Stimulated activated CD8-positive, alpha-beta memory T cell treated with anti-CD3 and anti-CD28 coated beads, Interleukin-4, amount 100 ng/mL, for 48 hours (primary cell): ENCODE measurements at places on chromosomes 5 and 9.

GRCh38 chr5:160262151-160263074, 33.1 kb downstream of the FABP6 start:
- no peak for DNase-seq

DNA sequence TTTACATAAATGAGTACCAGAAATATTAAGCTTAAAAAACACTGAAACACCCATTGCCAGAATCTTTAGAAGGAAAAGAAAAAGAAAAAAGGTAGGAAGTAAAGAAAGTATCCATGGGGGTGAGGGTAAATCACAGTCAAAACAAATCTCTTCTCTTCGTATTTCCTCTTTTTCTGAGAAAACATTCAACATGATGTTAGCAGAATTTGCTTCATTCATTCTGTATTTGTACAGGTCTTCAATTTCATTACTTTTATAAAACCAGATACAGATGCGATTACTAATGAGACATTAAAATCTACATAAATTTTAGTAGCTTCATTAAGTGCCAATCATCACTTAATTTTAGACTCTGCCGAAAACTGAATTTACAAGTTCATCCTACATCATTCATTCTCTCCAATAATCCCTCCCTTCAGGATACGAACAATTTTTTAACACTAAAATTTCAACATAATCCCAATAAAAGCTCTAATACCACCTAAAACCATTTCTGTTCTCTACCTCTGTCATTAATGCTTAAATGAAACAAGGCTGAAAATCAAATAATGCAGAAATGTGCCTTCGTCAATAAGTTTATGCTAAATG, 7.0 kb downstream of the NR3C1 start:
- no peak for DNase-seq

GRCh38 chr9:3769646-3770045, 243.8 kb upstream of the RFX3 start:
- no peak for DNase-seq

DNA sequence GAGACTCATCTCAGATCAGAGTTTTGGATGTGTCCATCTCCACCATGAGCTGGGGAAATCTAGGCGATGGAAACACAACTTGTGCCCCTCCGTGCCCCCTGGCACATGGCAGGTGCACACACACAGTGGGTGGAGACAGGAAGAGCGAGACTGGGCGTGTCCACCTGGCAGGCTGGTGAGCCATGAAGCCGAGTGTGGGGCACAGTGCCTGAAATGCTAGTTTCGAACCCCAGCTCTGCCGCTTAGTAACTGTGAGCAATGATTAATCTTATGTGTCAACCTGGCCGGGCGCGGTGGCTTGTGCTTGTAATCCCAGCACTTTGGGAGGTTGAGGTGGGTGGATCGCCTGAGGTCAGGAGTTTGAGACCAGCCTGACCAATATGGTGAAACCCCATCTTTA, 80.8 kb upstream of the RNU6ATAC start:
- no peak for DNase-seq
